Caki2 (cell line): ENCODE measurements at places on chromosomes 13 and 19. TPM values are rescaled to one million over a fixed set of nuclear protein-coding genes. Genes with fewer than 3 reads are reported as not detected.

DNA sequence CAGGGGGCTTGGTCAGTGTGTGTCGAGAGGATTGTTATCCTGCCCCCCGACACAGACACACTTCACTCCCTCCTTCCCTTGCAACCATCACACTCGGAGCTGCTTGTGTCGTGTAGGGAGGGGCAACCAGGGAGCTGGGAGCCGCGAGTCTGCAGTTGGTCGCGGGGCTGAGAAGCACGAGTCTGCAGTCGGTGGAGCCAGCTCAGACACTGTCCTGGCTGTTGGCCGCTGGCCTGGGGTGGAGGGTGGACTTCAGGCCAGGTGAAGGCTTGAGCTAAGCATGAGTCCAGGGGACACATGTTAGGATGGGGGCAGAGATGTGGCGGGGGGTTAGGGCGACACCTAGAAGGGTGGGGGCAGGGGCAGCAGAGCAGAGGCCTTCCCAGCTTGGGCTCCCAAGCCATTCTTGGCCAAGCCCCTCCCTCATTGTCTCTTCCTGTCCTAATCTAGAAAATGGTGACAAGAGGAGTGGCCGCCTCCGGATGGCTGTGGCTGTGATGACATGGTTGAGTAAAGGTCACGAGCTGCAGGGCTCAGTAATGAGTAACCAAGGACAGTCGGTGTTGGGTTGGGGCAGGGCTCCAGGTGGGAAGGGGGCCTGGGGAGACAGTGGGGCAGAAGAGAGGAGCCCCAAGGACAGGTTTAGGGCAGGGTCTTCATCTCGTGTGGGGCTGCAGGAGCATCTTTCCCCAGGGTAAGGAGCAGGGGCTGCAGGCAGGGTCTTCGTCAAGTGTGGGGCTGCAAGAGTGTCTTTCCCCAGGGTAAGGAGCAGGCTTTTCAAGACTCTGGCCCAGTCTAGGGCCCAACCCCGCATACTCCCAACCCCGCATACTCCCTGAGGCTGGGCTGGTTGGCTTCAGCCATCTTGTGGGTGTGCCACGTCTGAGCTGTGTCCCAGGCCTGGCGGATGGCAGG lies 8.6 kb downstream of the PPP5C start:
- peak; percentile 79 for DNase-seq

GRCh38 chr19:23901360-23901759 lies 13.3 kb upstream of the ZNF726 start:
- DNase-seq: no peak

GRCh38 chr13:33537026-33537425 lies 251.5 kb upstream of the STARD13 start:
- no peak for DNase-seq

DNA sequence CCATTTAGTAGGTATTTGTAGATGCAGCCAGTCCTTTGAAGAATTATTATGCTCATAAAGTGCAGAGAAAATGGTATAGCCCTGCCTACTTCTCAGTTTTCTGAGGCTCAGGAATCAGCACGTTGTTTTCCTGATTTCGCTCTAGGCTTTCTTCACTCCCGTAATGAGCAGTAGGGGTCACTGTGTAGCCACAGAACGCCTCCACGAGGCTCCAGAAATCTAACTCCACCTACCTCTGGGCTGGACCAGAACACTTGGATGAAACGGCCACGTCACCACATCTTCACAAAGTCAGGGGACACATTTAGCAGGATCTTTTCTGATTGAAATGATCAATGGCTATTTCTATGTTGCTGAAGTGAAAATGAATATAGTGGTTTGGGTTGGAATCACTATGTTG lies 49.8 kb upstream of the GTF3A start:
- DNase-seq: peak; percentile 57

- no peak for DNase-seq
Measured at GRCh38 chr19:6668691-6669090, 1.3 kb downstream of the TNFSF14 start.

- DNase-seq: no peak
Measured at GRCh38 chr13:43166644-43167457, 143.5 kb downstream of the DNAJC15 start.

DNA sequence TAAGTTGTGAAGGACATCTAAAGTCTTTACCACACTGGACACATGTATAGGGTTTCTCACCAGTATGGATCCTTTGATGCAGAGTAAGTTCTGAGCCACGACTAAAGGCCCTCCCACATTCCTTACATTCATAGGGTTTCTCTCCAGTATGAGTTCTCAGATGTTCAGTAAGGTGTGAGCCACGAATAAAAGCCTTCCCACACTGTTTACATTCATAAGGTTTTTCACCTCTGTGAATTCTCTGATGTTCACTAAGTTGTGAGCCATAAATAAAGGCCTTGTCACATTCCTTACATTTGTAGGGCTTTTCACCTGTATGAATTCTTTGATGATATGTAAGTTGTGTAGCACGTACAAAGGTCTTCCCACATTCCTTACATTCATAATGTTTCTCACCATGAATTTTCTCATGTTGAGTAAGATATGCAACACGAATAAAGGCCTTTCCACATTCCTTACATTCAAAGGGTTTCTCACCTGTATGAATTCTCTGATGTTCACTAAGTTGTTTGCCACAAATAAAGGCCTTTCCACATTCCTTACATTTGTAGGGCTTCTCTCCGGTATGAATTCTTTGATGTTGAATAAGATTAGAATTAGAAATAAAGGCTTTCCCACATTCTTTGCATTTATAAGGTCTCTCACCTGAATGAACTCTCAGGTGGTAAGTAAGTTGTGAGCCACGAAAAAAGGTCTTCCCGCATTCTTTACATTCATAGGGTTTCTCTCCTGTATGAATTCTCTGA lies 29.8 kb downstream of the ZNF571 start:
- peak; percentile 29 for DNase-seq

GRCh38 chr13:113358653-113359190 lies 5.2 kb downstream of the GRTP1 start:
- no peak for DNase-seq

DNA sequence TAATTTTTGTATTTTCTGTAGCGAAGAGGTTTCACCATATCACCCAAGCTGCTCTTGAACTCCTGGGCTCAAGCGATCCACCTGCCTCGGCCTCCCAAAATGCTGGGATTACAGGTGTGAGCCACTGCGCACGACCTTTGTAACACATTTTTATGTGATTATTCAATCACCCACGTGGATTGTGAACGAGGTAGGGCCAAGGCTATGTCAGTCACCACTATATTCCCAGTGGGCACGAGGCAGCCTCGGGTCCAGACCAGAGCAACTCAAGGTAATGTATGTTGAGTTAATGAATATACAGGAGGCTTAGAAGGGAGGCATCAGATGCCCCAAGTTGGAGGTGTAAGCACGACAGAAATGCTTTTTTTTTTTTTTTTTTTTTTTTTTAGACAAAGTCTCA lies 8.9 kb downstream of the PTGIR start:
- no peak for DNase-seq

DNA sequence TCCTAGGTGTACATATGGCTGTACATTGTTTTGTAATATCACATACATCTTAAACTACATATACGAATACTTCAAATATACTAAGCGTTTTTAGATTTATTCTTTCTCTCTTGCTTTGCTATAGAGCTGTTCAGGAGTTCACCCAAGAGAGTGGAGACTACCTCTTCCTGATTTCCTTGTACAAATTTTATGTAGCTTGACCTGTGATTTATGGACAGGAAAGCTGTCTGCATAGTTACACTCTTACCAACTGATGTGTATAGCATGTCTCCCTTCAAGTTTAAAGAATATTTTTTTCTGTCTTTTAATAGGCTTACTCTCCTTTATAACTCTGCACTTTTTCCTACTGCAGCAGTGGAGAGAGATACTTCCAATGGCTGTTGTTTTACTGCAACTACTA lies 428.7 kb downstream of the NDFIP2 start:
- DNase-seq: no peak

GRCh38 chr13:92415781-92416180 lies 810.8 kb upstream of the GPC6 start:
- DNase-seq: no peak

- no peak for DNase-seq
Measured at GRCh38 chr13:58254943-58255342, 623.4 kb downstream of the PCDH17 start.

GRCh38 chr13:36858290-36858689 lies 39.3 kb downstream of the RFXAP start:
- peak; percentile 39 for DNase-seq

GRCh38 chr19:44876930-44877535 lies 14.0 kb upstream of the TOMM40 start:
- no peak for DNase-seq

GRCh38 chr19:3682741-3683404 lies 17.4 kb downstream of the PIP5K1C start:
- DNase-seq: no peak

GRCh38 chr19:47699360-47699917 lies 13.8 kb upstream of the EHD2 start:
- peak; percentile 44 for DNase-seq

DNA sequence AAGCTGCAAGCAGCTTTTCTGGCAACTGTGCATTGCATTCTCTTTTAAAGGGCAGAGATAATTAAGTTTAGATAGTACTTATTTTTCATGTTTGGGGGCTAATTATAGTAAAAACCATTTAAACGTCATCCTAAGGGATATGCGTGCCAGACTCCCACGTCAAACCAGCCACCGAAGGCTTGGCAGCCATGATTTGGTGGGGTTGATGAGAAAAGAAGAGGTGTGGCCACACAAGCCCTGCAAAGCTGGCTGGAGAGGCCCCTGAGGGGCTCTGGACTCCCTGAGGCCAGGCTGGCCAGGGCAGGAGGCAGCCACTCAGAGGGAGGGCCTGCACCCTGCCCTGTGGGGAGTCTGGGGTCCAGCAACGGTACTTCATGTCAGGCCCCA lies 17.5 kb downstream of the PEPD start:
- no peak for DNase-seq

- DNase-seq: no peak
Measured at GRCh38 chr13:25168790-25169189, 3.3 kb downstream of the AMER2 start.

Gene NCLN
- 45.6 and 108 TPM in 2 replicates for total RNA-seq

Gene SLITRK5
- total RNA-seq: 0.06 and 0.17 TPM in 2 replicates

Gene FAM174C
- 24.8 and 29.5 TPM in 2 replicates for total RNA-seq

Gene NCAN
- total RNA-seq: not detected in 2 replicates

Gene SHISA7
- not detected in 2 replicates for total RNA-seq

Gene YJEFN3
- total RNA-seq: 0.61 and 2.5 TPM in 2 replicates

Gene IZUMO2
- not detected in 2 replicates for total RNA-seq
